Hepatocyte (in vitro differentiated cells): ENCODE measurements at places on chromosomes 2 and 18. TPM values are rescaled to one million over a fixed set of nuclear protein-coding genes. Genes with fewer than 3 reads are reported as not detected.
A peak's percentile ranks its signal among the peaks of the same experiment; 100 is the strongest.

XPO1 gene
- total RNA-seq = 151 and 172 TPM in 2 replicates

TANC1 gene
- total RNA-seq = 18.5 and 20.6 TPM in 2 replicates

COL6A3 gene
- 158 and 250 TPM in 2 replicates for total RNA-seq

ARHGEF4 gene
- 15.8 and 17.8 TPM in 2 replicates for total RNA-seq

DOK6 gene
- total RNA-seq = 2.0 and 2.6 TPM in 2 replicates

UGT1A8 gene
- total RNA-seq = 0.08 and 0.10 TPM in 2 replicates

UGT1A5 gene
- total RNA-seq = not detected in 2 replicates

EFEMP1 gene
- 54.6 and 70.0 TPM in 2 replicates for total RNA-seq

DSG1 gene
- 0.70 and 0.76 TPM in 2 replicates for total RNA-seq

IL36G gene
- 0.20 TPM in 1 of 2 replicates, not detected in the other for total RNA-seq

FOXD4L1 gene
- total RNA-seq = 0.12 and 0.20 TPM in 2 replicates

PRKAG3 gene
- not detected in 2 replicates for total RNA-seq

EGR4 gene
- 0.23 TPM in 1 of 2 replicates, not detected in the other for total RNA-seq

STK11IP gene
- 16.7 and 18.0 TPM in 2 replicates for total RNA-seq

- no peak for DNase-seq
Measured at GRCh38 chr18:10190564-10190963, 263.9 kb upstream of the APCDD1 start.

DNA sequence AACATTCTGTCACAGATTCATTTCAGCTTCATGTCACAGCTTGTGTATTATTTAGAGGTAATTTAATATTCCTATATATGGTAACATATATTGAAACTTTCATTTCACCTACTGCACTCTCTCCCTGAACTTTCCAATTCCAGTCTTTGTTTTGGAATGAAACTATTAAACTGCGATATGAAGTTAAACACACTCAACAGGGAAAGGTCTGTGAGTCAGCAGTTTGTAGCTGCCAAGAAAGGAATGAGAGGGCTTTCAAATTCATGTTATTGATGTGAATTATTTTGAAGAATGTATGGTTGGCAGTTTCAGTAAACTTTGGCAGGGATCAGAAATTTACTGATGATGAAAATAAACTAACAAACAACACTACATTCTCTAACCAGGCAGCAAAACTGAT is 148.3 kb downstream of the HNMT start:
- DNase-seq = no peak

DNA sequence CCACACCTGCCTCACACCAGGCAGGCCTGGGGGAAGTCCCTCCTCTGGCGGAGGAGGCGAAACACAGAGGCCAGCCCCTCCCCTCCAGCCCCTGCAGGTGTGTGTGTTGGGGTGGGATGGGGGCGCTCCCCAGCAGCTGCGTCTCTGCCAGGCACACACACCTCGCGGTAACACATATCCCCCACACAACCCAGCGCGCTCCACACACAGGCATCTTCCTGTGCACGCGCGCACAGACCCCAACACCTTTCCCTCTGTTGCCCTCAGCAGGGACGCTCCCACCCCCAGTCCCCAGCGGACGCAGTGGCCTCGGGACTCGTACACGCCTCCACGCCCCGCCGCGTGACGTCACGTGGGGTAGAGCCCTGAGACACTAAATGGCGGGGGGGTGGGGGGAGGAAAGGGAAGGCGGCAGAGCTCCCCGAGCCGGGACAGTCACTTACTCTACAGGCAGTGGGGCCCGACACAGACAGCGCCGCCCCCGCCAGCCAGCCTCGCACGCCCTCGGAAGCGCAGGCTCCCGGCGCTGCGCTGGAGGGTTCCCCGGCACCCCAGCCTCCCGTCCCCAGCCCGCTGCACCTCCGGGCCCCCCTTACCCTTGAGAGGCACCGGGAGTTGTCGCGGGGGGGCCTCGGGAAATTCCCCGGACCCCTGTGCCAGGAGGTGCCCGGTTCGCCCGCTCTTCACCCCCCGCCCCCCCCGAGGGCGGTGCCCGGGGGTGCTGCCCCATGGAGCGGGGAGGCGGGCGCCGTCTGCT is at the start of gene WNT10A:
Gene WNT10A, plus strand, starts transcription at position 751 of the 757 bp plus-strand sequence. CDS start 144 bp downstream, outside the sequence.
- no peak for DNase-seq

- no peak for DNase-seq
Measured at GRCh38 chr2:170869036-170869435, 52.3 kb downstream of the GAD1 start.

- DNase-seq = peak; percentile 12
Measured at GRCh38 chr2:174902506-174903263, 102.5 kb downstream of the CHN1 start.

DNA sequence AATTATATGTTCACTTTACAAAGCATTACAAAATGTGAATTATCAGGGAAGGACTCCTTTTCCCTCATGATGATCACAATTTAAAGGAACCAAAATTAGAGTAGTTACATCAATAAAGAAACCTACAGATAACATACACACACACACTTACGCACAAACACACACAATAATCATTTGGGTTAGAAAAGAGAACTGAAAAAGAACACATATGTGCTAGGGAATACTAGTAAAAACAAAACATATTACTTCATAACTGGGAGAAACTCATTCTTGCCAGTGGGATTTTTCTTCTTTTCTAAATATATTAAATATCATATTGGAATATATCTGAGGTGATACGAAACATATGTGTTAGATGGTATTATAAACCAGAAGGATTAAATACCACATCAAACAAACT is 42.3 kb downstream of the FIGN start:
- no peak for DNase-seq

- DNase-seq = peak; percentile 52
Measured at GRCh38 chr2:227325839-227326195, 766 bp downstream of the MFF start.

GRCh38 chr2:78928502-78928901 is 97.0 kb upstream of the REG3G start:
- no peak for DNase-seq

- DNase-seq = no peak
Measured at GRCh38 chr2:119536211-119536610, 8.0 kb upstream of the CFAP221 start.

- DNase-seq = no peak
Measured at GRCh38 chr18:63617915-63618234, 26.2 kb downstream of the SERPINB4 start.

GRCh38 chr2:241217320-241218031 is 29.0 kb downstream of the ANO7 start:
- DNase-seq = peak; percentile 86

- DNase-seq = peak; percentile 71
Measured at GRCh38 chr2:114543236-114543766, 100.9 kb downstream of the DPP10 start.

- no peak for DNase-seq
Measured at GRCh38 chr2:96207073-96207773, 1.4 kb downstream of the STARD7 start.

DNA sequence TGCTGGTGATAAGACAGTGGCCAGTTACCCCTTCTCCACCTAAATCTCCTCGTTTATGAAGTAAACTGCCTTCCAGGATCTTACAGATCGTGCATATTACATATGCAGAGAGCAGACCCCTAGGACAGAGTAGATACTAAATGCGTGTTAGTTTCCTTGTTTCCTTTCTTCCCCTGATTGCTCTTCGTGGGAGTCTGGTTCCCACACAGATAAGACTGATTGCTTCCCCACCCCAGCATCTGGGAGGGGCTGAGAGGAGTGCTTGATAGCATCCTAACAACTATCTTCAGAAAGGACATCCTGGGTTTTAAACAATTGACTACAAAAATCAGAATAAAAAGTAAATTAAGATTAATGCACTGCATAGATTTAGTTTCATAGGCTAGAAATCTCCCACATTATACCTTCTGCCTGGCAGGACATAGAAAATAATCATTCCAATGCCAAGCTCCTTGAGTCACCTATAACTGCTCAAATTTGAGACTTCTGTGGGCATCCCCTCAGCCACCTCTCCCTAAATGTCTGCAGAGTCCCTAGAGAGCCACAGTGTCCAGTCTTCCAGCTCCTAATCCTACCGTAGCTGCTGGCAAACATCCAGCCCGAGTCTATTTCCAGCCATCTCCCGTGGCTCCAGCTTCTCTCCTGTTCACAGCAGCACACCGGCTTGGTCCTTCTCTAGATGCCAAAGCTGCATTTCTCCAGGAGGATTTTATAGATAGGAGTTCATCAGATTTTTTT is 128.3 kb downstream of the LRRC30 start:
- DNase-seq = no peak

- DNase-seq = no peak
Measured at GRCh38 chr2:29053670-29054400, 20.5 kb downstream of the PCARE start.

- DNase-seq = no peak
Measured at GRCh38 chr2:168314236-168314635, 66.8 kb upstream of the STK39 start.

GRCh38 chr2:205715831-205716525 is 33.7 kb downstream of the NRP2 start:
- DNase-seq = no peak

DNA sequence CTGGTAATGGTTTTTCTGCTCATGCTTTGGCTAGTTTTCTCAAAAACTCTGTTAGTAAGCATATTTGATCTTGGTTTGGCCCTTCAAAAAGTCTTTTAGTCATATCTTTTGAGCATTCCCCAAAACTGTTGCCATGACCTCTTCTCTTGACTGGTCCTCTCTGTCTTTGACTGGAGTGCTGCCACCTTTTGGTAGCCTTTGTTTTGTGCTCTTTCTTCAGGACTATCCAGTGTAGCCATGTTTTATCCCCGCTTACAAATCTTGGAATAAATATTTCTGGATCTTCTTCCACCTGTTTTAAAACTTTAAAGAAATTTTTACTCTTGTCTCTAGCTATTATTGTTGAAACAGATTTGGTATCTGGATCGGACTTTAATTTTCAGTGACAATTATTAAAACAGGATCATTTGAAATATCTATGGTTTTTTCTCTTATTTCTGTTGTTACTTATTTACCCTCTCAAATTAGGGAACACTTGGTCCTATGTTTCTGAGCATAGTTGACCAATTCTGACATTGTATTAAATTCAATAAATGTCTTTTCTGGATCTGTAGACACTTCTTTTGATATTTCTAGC is 965 bp upstream of the ELOA2 start:
- DNase-seq = peak; percentile 37

GRCh38 chr2:15984368-15985255 is 44.3 kb downstream of the MYCN start:
- DNase-seq = no peak

DNA sequence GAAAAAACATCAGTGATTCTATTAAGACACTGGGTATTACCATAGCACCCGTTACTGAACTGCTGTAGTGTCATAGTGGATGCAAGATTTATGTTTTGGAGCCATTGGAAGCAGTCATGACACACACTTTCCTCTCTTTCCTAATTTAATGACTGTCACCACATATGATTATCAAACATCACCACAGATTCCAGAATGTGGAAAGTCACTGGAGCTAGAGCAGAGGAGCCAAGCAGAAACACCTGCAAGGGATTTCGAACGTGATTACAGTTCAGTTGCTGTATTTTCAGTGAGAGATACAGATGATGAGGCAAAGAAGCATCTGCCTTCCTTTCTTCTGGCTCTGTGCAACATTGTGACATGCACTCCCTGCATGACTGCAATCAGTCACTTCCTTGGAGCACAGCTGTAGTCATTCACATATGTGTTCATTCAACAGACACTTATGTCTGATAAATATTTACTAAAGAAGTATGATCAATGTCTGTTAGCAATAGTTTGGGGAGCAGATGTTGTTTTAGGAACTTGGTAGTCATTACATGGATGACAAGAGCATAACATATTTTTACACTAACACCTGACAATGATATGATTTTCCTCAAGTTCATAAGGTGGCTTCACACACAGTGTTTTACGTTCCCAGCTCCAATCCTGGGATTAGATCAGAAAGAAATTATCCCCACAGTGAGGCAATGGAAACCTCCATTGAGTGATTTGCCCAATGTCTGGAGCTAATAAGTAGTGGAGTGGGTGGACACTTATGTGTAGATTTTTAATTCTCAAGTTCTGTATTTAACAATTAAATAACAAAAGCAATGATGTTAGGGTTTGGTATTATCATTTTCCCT is 416.6 kb downstream of the PLCL1 start:
- DNase-seq = no peak

DNA sequence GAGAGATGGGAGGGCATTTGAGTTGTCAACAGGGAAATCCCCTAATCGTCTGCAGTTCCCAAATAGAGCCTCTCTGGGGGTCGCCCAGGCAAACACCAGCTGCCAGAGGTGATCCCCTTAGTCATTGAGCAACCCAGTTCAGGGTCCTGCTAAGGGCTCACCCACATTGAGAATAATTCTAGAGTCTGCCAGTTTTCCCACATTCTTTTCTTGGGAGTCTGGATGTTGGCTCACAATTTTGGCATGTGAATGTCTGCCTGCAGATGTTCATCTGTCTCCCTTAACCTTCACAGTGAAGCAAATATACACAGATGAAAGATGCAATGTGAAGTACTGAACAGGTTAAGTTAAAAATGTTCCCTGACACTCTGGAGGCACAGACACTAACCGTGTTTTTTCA is 11.4 kb upstream of the SMIM21 start:
- DNase-seq = no peak

DNA sequence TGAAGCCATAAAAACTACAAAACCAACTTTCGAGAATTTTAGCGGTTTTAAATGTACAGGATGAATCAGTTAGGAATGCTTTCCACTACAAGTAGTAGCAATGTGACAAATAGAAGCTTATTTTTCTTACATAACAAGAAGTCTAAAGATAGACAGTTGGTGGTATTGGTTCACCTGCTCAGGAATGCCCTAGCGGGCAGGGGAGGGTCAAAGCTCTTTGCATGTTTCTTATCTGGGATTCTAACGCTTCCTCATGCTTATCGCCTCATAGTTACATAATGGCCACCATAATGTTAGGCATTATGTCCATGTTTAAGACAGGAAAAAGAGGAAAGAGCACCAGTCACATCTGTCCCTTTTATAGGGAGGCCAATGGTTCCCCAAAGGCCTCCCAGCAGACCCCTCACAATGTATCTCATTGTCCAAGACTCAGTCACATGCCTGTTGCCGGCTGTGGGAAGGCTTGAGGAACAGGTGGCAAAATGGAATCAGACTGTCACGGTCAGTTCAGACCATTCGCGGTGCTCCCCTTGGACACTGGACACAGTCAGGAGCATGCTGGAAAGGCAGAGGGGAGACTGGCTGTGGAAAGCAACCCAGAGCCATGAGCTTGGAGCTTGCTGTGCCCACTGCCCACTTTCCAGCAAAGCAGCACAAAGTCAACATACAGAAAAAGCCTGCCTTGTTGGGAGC is 69.4 kb upstream of the ODC1 start:
- no peak for DNase-seq

DNA sequence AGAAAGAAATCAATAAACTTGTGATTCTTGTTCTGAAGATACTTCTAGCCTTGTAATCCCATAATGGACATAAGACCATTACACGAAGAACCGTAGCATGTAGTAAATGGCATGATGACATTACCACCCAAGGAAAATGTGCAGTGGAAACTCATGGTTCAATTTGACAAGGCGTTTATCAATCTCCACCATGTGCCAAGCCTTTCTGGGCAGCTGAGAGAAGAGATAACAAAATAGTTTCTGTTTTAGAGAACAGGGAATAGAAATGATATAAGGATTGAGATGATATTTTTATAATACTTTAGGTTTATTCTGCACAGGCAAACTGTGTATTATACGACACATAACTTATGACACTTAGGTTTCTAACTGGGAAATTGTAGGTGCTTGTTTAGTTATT is 19.2 kb downstream of the ABI2 start:
- no peak for DNase-seq

GRCh38 chr18:79659733-79660132 is 19.9 kb upstream of the CTDP1 start:
- DNase-seq = no peak
